CD4-positive, CD25-positive, alpha-beta regulatory T cell (primary cell): ENCODE measurements at places on chromosomes 4 and X. TPM values are rescaled to one million over a fixed set of nuclear protein-coding genes. Genes with fewer than 3 reads are reported as not detected.

SYP gene
- polyA plus RNA-seq, result 0.89 TPM

SLC4A4 gene
- polyA plus RNA-seq, result not detected

NDNF gene
- not detected for polyA plus RNA-seq

SSX4B gene
- not detected for polyA plus RNA-seq

PRDM5 gene
- not detected for polyA plus RNA-seq

HTN1 gene
- not detected for polyA plus RNA-seq

GAGE12E gene
- polyA plus RNA-seq, result not detected

FRMPD3 gene
- polyA plus RNA-seq, result not detected

RTL5 gene
- polyA plus RNA-seq, result 0.05 TPM

RWDD4 gene
- polyA plus RNA-seq, result 21.9 TPM
